Calu3 (cell line): ENCODE measurements at places on chromosomes 3 and 15. TPM values are rescaled to one million over a fixed set of nuclear protein-coding genes. Genes with fewer than 3 reads are reported as not detected.

DNA sequence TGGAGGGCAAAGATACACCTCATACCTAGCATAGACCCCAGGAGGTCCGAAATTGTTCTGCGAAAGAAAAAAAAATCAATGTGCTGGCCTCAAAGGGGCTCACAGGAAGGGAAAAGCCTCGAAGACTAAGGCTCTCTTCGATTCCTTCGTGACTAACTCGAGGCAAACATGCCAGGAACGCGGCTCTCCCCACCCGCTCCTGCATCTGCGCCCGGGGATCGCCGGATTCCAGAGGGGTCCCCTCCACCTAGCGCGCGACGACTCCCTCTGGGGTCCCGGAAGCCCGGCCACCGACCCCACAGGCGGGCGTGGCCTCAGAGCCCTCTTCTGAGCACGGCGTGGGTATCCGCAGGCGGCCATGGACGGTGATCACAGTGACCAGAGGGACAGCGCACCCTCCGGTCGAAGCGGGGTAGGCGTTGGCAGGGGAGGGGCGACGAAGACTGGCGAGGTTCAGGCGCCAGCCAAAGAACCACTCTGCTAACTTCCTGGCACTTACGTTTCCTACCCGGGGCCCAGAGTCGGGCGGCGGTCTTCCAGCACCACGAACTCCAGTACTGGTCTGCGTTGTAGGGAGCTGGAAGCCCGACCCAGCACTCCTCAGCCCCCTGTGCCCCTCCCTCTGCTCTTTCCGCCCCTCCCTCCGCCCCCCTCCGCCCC lies 515 bp upstream of the EIF3J start:
- DNase-seq, result peak; percentile 82

DNA sequence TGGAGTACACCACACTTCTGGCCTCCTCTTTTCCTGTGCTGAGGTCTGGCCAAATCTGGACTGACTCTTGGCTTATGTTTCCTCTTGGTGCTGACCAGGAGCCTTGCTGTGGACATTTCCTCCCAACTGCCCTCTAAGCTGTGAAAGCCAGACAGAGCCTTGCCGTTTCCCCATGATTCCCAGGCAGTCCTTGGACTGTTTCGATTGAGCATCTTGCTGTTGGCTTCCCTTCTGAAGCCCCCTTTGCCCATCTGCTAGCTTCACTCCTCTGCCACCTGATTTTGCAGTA lies 110.5 kb downstream of the EPHB1 start:
- DNase-seq, result no peak

IGF2BP2 gene
- 150 and 156 TPM in 2 replicates for total RNA-seq

- DNase-seq, result no peak
Observed at GRCh38 chr3:22979581-22979980, 223.5 kb upstream of the UBE2E2 start.

DNA sequence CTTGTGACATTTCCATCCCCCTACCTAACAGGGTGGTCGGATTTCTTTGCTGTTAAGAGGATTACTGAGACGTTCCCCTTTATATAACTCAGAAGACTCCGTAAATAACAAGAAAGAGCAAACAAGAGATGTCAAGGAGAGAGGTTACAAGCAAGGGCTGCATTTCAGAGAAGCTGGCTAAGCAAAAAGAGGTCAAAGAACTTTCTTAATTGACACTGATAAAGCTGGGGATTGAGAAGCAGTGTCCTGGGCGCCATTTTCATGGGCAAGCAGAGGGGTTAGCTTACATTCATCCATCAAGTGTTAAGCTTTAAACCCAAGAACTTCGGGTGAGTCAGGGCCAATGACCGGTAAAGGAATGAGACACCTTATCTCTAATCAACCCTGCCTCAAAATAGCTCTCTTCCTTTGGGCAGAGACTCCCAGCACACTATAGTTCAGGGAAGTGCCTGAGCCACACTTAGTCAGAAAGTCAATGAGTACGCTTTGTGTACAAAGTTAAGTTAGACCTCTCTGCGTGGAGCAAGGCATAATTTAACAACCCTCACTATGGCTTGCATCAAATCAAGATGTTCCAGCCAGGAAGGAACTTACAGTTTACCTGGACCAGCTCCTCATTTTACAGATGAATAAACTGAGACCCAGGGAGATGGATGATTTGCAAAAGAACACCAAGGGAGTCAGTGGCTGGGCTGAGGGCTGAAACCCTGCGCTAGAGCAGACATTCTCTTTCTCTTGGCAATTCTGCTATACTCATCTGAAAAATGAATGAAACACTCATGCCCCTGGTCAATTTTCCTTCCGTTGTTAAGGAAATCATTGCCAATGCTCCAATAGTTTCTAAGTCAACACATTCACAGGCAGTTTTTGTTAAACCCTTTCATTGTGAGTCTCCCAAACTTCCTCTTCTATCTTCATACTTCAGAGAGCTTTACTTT lies 44.6 kb downstream of the CCNL1 start:
- peak; percentile 43 for DNase-seq
